Right atrium auricular region (tissue), 2 donors: ENCODE measurements at places on chromosomes 13 and 19. TPM values are rescaled to one million over a fixed set of nuclear protein-coding genes. Genes with fewer than 3 reads are reported as not detected.

Gene ZNF28
- total RNA-seq = 8.1 TPM

Gene CPB2
- total RNA-seq = not detected

Gene ZNF20
- total RNA-seq = 1.4 TPM

Gene GFY
- total RNA-seq = not detected

Gene KLK12
- total RNA-seq = not detected

Gene SCN1B
- total RNA-seq = 57.3 TPM

Gene CXCL17
- total RNA-seq = not detected

Gene MEIS3
- total RNA-seq = 9.2 TPM

Gene MTUS2
- 34.6 TPM for total RNA-seq

Gene ZNF699
- 8.0 TPM for total RNA-seq

Gene CKM
- total RNA-seq = 3,033 TPM

Gene PCCA
- 19.6 TPM for total RNA-seq

Gene OR7G1
- total RNA-seq = not detected

Gene ZNF730
- total RNA-seq = not detected

Gene ADGRE1
- not detected for total RNA-seq

Gene CLIP3
- 5.1 TPM for total RNA-seq

Gene TMEM145
- total RNA-seq = not detected

Gene KLK14
- total RNA-seq = not detected

Gene ZSCAN5A
- total RNA-seq = 9.5 TPM

Gene OR7A5
- not detected for total RNA-seq
